Activated CD8-positive, alpha-beta memory T cell treated with anti-CD3 and anti-CD28 coated beads for 1 hour (primary cell): ENCODE measurements at places on chromosomes 3 and 15.

DNA sequence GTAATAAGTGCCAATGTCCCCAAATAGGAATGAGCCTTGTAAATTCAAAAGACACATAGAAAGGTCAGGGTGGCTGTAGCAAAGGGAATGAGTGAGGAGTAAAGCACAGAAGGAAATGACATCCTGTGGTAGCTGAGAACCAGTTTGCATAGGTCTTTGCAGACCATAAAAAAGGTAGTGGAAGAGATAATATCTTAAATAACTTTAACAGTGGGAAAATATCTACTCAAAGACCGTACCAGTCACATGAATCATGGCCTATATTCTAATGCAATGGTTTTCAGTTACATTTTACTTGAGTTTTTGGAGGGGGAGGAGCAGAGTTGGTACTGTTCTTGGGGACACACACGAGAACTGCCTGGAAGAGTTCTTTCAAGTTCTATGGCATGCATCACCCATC, 297.3 kb upstream of the ADAMTS9 start:
- no peak for DNase-seq

- no peak for DNase-seq
Measured at GRCh38 chr3:189458528-189458927, 172.7 kb upstream of the TP63 start.

DNA sequence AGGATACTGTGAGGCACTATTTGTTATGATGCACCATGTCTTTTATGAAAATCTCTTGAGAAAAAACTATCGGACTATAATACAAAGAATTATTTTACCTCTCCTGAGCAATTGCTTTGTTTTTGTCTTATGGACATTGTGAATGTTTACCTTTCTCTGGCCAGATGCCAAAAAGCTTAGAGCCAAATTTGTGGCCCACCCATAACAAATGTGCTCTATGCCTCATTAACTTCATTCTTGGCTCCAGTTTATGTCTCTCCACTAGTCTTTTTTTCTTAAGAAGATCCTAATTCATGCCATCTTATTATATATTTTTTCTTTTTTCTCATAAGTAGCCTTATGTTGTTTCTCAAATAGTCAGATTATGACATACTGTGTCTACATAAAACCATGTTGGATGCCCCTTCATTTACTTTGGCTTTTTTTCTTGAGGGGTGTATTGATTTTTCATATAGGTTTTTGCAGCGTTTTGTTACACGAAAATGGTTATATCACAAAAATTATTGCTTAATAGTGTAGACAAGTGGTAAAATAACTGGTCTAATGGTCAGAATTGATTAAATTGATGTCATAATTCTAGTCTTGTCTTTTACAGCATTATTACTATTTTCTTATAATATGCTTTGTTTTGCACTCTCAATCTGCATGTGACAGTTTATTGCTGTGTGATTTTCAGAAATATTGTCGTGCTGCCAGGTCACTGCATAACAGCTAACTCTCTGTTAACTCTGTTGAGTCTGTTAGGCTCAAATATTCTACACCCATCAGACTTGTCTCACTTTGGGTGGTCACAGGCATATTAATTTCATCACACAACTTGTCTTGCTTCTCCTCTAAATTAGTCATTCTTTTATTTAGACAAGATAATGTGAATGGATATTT, 18.2 kb downstream of the SENP8 start:
- no peak for DNase-seq

- DNase-seq, result no peak
Measured at GRCh38 chr3:173109143-173109542, 31.9 kb downstream of the SPATA16 start.

- DNase-seq, result no peak
Measured at GRCh38 chr3:127536830-127537812, 53.4 kb downstream of the TPRA1 start.

- DNase-seq, result peak; percentile 23
Measured at GRCh38 chr3:188749010-188749617, 422.7 kb upstream of the TPRG1 start.

- DNase-seq, result no peak
Measured at GRCh38 chr3:72080095-72080494, 295.1 kb upstream of the PROK2 start.

DNA sequence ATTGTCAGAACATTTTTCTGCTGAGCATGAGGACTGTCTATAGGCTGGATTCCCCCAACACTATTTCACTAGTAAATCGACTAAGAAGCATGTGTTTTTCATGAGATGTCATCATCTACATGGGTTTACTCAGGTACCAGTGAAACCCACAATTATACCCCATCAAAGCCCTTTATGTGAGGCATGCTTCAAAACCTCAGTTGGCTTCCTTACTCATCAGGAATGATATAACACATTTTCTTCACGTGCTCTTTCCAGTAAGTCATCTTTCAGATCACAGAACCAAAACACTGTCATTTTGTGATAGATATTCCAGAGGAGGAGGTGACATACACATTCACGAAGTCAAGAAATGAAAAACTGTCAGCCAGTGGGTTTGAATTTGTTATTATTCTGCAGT, 116.5 kb downstream of the ANO10 start:
- DNase-seq, result no peak

- no peak for DNase-seq
Measured at GRCh38 chr3:194194051-194194756, 58.3 kb downstream of the HES1 start.

DNA sequence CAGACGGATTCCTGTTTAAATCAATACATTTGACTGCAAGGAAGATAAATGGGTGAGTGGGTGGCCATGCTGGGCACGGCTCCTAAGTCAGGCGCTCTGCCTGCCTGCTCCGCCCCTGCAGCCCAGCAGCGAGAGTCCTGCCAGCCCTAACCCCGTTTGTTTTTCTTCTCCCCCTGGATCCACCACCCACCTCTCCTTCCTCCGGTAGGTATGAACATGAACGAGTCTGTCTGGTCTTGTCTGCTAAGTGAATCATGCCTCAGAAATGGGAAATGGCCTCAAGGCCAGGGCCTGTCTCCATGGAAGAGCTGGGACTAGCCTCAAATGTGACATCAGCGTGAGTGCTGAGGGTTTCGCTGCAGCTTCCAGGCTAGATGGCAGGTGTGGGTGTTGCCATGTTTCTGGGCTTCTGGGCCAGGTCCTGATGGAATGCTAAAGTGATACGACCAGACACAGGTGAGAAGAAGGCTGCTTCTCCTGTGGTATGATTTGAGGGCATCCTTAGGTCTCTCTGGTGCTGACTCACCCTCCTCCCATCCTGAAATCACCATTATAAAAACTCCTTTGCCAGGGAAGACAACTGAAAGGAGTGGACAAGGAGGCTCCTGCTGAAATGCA, 5.6 kb upstream of the FEM1B start:
- no peak for DNase-seq

DNA sequence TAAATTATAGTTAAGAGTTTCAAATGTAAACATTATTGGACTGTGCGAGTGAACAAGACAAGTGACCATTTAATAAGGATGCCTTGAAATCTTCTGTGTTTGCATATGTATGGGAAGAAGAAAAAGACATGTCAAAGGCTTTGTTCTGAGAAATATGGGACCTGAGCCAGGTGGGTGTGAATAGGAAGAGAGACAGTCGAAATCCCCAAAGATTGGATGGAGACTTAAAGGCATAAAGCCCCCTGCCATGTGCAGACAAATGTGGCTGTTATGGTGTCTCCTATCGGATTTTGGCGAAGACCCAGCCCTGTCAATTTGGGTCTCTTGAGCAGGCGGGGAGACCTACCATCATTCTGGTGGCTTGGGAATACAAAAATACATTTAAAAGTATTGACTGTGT, 16.9 kb downstream of the FXR1 start:
- DNase-seq, result no peak

DNA sequence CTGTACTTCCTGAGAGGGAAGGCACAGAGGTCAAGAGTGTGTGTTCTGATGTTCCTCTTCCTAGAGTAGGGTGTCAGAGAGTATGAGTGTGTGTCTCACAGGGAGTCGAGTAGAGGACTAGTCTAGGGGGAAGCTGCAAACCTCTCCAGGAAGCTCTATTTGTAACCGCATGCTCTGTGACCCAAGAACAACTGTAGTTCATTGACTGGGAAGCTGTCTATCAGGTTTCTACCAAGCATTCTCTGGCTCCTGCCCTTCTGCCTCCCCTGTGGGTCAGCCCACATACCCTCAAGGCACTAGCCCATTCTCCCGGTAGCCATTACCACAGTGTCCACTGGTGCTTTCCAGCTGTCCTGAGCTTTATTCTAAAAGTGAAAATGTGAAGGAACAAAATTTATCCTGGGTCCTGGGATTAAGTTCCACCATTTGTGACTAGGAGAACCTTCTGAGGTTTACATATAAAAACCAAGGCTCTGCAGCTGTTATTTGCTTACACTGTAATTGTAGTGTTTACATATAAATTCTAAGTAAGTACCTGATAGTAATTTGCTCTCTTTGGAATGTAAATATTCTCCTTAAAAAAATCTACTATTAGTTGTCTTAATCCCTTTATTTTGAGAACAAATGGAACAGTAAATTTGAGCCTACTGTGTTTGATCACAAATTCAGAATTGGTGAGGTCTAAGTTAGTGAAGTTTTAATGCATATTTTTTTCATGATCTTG, 40.7 kb downstream of the MYRIP start:
- DNase-seq, result no peak

- no peak for DNase-seq
Measured at GRCh38 chr3:25397150-25397549, 30.9 kb upstream of the RARB start.

GRCh38 chr15:65870889-65871533, 1.7 kb downstream of the RAB11A start:
- DNase-seq, result no peak

DNA sequence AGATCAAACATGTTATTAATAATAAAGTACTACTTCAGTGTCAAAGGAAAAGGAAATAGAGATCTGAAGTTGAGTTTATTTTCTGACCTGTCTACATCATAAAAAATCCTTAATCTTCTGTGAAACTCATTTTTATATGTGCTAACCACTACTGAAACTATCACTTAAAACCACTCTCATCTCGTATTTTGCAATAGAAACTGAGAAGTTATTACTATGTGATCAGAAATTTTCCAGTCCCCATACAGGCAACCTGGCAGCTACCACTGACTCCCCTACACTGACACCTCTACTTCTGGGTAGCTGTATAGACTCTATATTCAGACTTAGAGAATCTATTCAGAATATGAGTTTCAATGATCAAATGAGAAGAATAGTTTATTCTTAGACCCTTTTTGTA, 8.3 kb downstream of the HDGFL3 start:
- no peak for DNase-seq

DNA sequence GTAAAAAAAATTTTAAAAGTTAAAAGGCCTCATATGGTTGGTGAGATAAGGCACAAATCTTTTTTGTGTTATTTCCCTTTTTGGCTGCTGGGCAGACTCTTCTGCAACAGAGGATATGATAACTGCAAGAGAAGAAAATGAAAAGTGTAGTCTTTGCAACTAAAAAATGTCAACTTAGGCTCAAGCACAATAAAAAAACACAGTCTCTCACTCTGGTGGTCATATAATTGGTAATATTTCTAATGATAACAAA, 15.4 kb downstream of the COMMD2 start:
- DNase-seq, result no peak

- DNase-seq, result no peak
Measured at GRCh38 chr3:156910022-156910421, 83.9 kb downstream of the LEKR1 start.

DNA sequence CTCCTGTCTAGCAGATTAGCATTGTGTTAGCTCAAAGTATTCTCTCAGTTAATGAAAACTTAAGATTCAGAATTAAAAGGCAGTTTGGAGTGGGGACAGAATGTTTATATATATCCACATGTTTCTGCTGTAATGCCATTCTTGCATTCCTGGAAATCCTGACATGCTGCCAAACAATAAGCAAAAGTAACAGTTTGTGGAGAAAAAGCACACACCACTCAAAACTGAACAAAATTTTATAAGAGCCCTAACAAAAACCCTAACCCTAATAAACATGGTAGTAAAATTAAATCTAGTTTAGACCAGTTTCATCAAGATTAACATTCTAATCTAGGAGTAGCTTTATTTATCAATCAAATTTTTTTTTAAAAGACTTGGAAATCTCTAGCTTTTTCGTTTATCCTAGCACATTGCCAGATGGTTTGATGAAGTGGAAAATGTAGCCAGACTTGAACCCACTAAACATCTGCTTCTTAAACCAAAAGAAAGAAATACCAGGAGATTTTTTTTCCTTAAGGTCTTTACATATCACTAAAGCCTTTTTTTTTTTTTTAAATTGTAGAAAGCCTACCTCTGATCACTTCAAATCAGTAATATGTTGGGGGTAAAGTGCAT, 3.7 kb downstream of the TCAIM start:
- no peak for DNase-seq

DNA sequence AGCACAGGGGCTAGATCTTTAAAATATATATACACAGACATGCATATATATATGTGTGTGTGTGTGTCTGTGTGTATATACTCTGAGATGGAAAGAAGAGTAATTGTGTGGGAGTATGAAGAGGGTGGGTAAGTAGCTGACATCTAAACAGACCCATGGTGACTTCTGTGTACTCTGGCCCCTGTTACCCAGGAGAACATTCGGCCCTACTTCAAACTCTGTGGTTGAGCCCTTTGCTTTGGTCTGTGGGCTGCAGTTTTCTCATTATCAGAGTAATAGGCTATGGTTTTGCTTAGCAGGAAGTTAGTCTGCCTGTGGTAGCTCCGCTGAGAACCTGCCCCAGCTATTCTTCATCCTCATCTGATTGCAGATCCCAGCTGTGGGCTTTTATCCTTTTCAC, 141.4 kb downstream of the RBPMS2 start:
- no peak for DNase-seq

GRCh38 chr3:1987980-1988379, 110.7 kb upstream of the CNTN4 start:
- no peak for DNase-seq

DNA sequence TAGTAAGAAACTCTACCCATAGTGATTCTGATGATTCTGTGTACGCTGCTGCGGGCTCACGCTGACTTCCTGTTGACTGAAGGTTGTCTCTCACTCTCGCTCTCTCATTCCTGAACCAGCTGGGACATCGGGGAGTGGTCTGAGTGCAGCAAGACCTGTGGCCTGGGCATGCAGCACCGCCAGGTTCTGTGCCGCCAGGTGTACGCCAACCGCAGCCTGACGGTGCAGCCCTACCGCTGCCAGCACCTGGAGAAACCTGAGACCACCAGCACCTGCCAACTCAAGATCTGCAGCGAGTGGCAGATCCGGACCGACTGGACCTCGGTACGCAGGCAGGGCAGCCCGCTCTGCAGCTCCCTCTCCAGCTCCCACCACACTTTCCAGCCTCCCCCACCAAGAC, 63.6 kb upstream of the NR2E3 start:
- no peak for DNase-seq

- no peak for DNase-seq
Measured at GRCh38 chr3:16183601-16184270, 9.3 kb downstream of the GALNT15 start.

GRCh38 chr15:79930516-79930915, 33.7 kb upstream of the MTHFS start:
- DNase-seq, result no peak

- no peak for DNase-seq
Measured at GRCh38 chr3:138364356-138365252, 16.2 kb downstream of the MRAS start.

DNA sequence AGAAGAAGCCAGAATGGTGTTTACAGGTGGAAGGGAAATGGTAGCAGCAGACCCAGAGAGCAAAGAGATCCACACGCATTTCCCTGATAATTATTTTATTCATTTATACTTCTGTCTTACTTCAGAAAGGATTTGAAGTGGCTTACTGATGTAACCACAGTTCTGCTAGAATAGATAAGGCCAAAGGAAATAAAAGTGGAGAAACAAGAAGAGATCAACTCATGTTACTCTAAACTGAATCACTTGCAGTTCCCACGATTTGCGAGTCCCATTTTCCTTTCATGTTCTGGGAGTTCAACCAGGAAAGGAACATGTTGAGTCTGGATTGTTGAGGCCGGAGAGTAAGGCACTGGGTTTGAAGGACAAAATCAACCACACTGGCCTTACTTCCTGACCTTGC, 151.8 kb downstream of the MYRIP start:
- DNase-seq, result no peak
